ENCODE measurements at places on chromosomes 2 and 18.
A peak's percentile ranks its signal among the peaks of the same experiment; 100 is the strongest.

- DNase-seq, result no peak
Measured at GRCh38 chr2:110800611-110801402, 68.4 kb downstream of the ACOXL start.

- DNase-seq, result no peak
Measured at GRCh38 chr2:73969356-73969755, 15.4 kb upstream of the TET3 start.

GRCh38 chr18:1907470-1908206 lies 663.7 kb downstream of the METTL4 start:
- no peak for DNase-seq

- DNase-seq, result peak; percentile 86
Measured at GRCh38 chr2:232611559-232612218, 21.7 kb upstream of the EFHD1 start.

- DNase-seq, result no peak
Measured at GRCh38 chr2:76928026-76928425, 594.1 kb downstream of the LRRTM4 start.

DNA sequence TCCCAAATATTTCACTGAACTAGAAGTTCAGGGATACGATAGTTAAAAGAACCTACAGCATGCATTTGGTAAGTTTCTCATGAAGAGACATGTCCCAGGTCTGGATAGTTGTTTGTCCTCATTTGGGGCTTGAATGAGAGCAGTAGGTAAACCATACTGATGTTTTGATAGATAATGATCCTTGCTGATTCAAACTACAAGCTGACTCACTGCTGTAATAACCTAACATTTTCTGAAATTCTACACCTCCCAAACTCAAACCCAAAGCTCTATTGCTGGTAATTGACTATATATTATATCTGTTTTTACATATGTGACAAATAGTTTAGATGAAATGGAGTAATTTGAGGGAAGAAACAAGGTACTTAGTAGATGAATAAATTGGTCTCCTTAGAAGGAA lies 154.1 kb upstream of the BOD1L2 start:
- no peak for DNase-seq

DNA sequence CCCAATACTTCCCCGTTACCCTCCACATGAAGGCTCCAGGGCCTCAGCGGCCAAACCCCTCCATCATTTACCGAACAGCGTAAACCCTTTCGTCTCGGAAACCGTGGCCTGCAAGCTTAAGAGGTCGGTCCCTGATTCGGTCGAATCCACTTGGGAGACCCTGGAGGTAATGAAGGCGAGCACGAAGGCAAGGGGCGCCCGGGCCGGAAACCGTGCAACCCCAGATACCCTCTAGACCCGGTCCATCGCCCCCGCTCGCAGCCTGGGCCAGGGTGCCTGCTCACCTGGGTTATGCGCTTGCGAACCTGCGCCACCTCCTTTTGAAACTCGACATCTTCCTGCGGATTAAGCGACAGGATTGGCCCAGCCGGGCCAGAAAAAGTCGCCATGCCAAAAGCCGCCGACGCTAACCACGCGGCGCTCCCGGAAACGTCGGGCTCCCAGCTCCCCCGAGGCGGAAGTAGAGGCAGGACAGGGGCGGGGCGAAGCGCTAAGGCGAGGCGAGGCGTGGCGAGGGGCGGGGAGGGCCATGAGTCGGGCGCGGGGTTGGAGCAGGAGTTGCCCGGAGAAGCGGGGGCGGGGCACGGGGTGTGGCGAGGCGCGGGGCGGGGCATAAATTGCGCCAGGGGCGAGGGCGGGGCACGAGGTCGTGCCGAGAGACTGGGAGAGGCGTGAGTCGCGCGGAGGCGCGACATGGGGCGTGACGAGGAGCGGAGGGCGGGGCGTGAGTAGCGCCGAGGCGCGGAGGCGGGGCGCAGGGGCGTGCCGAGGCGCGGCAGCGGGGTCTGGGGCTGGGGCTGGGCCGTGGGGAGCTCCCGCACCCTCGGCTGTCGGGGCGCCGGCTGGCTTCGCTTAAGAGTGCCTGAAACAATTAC lies at the start of gene NIFK:
TSS of gene NIFK (minus strand) at position 414 of the 875 bp plus-strand sequence. CDS start at position 389, 25 bp downstream.
- peak; percentile 100 for DNase-seq

- DNase-seq, result no peak
Measured at GRCh38 chr2:191656391-191656790, 21.5 kb upstream of the NABP1 start.

DNA sequence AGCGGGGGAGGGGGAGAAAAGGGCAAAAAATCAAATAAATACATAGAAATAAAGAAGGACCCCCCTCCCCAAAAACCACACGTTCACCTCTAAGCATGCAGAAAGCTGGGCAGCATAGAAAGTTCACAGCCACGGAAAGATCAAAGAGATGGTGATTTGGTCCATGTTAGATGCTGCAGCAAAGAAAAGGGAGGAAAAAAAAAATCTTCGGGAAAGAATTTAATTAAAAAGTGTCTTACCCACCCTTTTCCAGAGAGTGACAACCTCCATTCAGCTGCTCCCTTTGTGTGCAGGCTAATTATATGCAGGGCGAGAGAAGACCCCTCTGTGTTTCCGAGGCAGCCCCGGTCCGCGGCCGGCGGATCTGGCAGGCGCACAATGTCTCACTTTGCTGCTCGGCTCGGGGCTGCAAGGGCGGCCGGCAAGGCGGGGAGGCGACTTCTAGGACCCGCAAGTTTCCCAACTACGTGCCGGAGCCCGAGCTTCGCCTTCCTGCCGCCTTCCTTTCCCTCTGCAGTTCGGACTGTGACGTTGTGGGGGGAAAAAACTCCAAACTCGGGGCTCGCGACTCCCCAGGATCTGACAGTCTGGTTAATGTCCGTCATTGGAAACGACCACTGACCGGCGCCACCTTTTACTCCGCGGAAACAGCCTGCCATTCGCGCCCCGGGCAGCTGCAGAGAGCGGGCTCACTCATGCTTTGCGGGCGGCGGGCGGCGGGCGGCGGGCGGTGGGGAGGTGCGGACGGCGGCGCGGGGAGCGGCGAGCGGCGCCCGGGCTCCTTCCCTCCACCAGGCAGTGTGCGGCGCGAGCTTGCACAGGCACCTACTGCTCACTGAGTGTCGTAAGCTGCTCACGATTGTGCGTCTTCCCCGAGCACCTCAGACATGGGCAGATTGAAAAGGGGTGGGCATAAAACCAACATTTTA lies at the start of gene LRRTM1:
TSS of gene LRRTM1 (minus strand) at position 844 of the 929 bp plus-strand sequence. CDS start 933 bp downstream, outside the sequence.
- no peak for DNase-seq

DNA sequence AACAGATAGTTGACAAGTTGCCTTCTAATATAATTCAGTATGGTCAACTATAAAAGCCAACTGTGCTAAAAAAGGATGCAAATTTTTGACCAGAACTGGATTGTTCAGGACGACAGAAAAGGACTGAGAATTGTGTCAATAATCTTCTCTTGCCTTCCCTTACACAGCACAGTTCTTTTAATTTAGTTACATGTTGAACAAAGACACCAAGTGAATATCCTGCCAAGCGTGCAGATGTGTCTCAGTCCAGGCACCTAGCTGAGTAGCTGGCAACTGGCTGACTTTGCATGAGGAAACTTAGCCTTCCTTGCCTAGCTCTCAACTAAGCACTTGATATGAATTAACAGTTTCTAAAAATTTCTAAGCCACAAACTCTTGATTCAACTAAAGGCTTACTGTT lies 801.4 kb downstream of the BCL11A start:
- no peak for DNase-seq

Measured in activated CD4-positive, alpha-beta T cell treated with anti-CD3 and anti-CD28 coated beads, Interleukin-2, amount 50 U/mL, for 48 hours (primary cell).